ENCODE measurements at places on chromosomes 12 and 14.
A peak's percentile ranks its signal among the peaks of the same experiment; 100 is the strongest.

- no peaks in the 10 kb centered on the region for H3K36me3 ChIP-seq
- H3K4me3 ChIP-seq = no peak overlapping the region
- no peaks in the 10 kb centered on the region for H3K27me3 ChIP-seq
- no peak overlapping the region for H3K27ac ChIP-seq
These were observed 6.7 kb downstream of the FNTB start for GRCh38 chr14:64993266-64993930.

- H3K4me1 ChIP-seq = no peaks in the 10 kb centered on the region
- no peak for DNase-seq
- H3K27me3 ChIP-seq = no peaks in the 10 kb centered on the region
- H3K4me3 ChIP-seq = no peak overlapping the region
These were observed 66.7 kb upstream of the PPP1R12A start for GRCh38 chr12:80001562-80001961.

GRCh38 chr14:74265301-74265965, 26.2 kb downstream of the VSX2 start:
- DNase-seq = no peak
- no peaks in the 10 kb centered on the region for H3K27me3 ChIP-seq
- no peak overlapping the region for H3K4me3 ChIP-seq
- H3K36me3 ChIP-seq = no peaks in the 10 kb centered on the region
- H3K4me1 ChIP-seq = no peaks in the 10 kb centered on the region

- H3K4me3 ChIP-seq = no peak overlapping the region
These were observed 379.0 kb downstream of the NOVA1 start for GRCh38 chr14:26218861-26219260.

GRCh38 chr12:116818948-116819832, 62.1 kb downstream of the HRK start:
- no peaks in the 10 kb centered on the region for H3K36me3 ChIP-seq
- peak; percentile 94 for DNase-seq
- H3K27me3 ChIP-seq = no peaks in the 10 kb centered on the region
- peaks cover 2% of the 10 kb centered on the region for H3K4me1 ChIP-seq
- H3K4me3 ChIP-seq = peak overlapping the region; percentile 82

DNA sequence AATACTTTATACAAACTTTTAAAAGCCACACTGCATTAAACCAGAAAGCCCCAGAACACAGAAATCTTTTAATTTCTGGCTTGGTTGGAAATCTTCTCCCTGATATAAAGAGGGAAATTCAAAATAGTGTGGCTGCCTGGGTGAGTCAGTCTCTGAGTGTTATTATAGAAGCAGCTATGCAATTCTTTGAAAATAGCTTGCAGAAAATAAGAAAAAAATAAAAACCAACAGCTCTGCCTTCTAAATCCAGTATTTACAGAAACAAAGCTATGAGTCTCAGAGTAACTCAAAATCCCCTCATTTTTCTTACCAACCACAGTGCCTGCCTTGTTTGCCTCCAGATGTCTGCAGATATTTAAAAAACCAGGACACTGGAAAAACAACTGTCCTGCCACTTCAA, 68.6 kb upstream of the FERMT2 start:
- H3K27ac ChIP-seq = no peak overlapping the region
- DNase-seq = no peak
- no peaks in the 10 kb centered on the region for H3K36me3 ChIP-seq
- H3K4me1 ChIP-seq = no peaks in the 10 kb centered on the region

GRCh38 chr12:94678849-94679248, 28.5 kb upstream of the TMCC3 start:
- H3K4me3 ChIP-seq = no peak overlapping the region
- no peak for DNase-seq
- no peaks in the 10 kb centered on the region for H3K27me3 ChIP-seq
- H3K27ac ChIP-seq = no peak overlapping the region

GRCh38 chr12:85476756-85477155, 196.7 kb downstream of the ALX1 start:
- DNase-seq = no peak
- no peaks in the 10 kb centered on the region for H3K27me3 ChIP-seq
- no peaks in the 10 kb centered on the region for H3K36me3 ChIP-seq
- no peaks in the 10 kb centered on the region for H3K4me1 ChIP-seq
- H3K4me3 ChIP-seq = no peak overlapping the region

DNA sequence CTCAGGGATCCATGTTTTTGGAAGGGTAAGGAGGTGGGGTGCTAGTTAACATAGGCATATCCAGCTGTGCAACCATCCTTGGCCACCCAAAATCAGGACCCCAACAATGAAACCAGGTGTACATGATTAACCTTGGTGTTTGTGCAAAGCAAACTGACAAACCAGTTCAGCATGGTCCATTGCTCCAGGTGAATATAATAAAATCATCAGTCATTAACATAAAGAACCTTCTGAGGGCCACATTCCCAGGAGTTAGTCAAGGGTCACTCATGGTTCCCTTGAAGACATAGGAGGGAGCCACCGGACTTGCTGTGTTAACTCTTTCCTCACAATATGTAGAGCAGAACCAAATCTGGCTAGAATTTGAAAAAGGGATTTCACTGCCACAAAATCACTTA, 17.8 kb downstream of the SLC38A2 start:
- DNase-seq = no peak
- no peak overlapping the region for H3K4me3 ChIP-seq
- no peaks in the 10 kb centered on the region for H3K27me3 ChIP-seq
- no peak overlapping the region for H3K27ac ChIP-seq
- peaks cover 7% of the 10 kb centered on the region for H3K36me3 ChIP-seq
- H3K4me1 ChIP-seq = no peaks in the 10 kb centered on the region

- no peaks in the 10 kb centered on the region for H3K36me3 ChIP-seq
- DNase-seq = no peak
- H3K4me1 ChIP-seq = no peaks in the 10 kb centered on the region
These were observed 52.3 kb upstream of the BCL11B start for GRCh38 chr14:99324291-99324690.

DNA sequence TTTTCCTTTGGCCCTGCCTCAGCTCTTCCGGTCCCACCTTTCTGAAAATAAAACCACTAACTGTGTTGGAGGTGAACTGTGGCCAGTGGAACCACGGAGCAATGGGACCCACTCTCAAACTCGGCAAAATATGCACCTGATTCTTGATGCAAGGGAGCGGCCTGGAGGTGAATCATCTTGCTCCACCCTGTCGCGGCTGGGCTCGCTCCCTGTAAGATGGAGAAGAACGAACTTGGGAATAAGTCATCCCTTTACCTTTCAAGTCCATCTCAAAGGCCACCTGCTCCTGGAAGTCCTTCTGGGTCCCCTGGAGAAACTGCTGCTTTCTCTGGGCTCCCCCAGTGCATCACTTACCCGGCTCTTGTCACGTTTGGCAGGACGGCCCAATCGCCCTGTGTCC, 309.9 kb downstream of the BCL11B start:
- no peak overlapping the region for H3K4me3 ChIP-seq
- H3K27me3 ChIP-seq = no peaks in the 10 kb centered on the region
- no peak for DNase-seq
- no peaks in the 10 kb centered on the region for H3K36me3 ChIP-seq

GRCh38 chr12:24608637-24609285, 340.1 kb downstream of the BCAT1 start:
- no peaks in the 10 kb centered on the region for H3K4me1 ChIP-seq
- no peak overlapping the region for H3K4me3 ChIP-seq
- no peaks in the 10 kb centered on the region for H3K36me3 ChIP-seq
- H3K27ac ChIP-seq = no peak overlapping the region

DNA sequence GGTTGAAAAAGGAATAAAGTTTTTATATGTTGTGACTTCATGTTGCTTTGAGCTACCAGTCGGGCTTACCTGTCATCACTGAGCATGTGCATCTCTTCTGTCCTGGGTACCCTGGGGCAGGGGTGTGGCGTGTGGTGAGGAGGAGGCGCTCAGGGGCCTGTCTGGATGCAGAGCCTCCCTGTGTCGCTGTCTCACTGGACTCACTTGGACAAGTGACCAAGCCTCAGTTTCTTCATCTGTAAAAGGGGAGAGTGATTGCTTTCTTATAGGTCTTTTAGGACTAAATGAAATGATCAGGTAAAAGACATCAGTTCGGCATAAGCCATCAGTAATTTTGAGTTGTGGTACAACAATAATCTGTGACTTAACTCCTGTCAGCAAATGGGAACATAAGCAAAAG, 22.1 kb downstream of the ATP6V0A2 start:
- no peaks in the 10 kb centered on the region for H3K4me1 ChIP-seq
- no peak overlapping the region for H3K27ac ChIP-seq
- H3K4me3 ChIP-seq = no peak overlapping the region
- H3K36me3 ChIP-seq = peaks cover 12% of the 10 kb centered on the region
- H3K27me3 ChIP-seq = no peaks in the 10 kb centered on the region
- no peak for DNase-seq

GRCh38 chr12:130981074-130981742, 27.5 kb downstream of the ADGRD1 start:
- H3K27me3 ChIP-seq = no peaks in the 10 kb centered on the region
- no peaks in the 10 kb centered on the region for H3K36me3 ChIP-seq
- H3K4me3 ChIP-seq = no peak overlapping the region

GRCh38 chr12:53532524-53533445, 25.5 kb upstream of the NPFF start:
- H3K27ac ChIP-seq = no peak overlapping the region
- no peaks in the 10 kb centered on the region for H3K4me1 ChIP-seq
- H3K36me3 ChIP-seq = peaks cover 15% of the 10 kb centered on the region
- no peaks in the 10 kb centered on the region for H3K27me3 ChIP-seq

DNA sequence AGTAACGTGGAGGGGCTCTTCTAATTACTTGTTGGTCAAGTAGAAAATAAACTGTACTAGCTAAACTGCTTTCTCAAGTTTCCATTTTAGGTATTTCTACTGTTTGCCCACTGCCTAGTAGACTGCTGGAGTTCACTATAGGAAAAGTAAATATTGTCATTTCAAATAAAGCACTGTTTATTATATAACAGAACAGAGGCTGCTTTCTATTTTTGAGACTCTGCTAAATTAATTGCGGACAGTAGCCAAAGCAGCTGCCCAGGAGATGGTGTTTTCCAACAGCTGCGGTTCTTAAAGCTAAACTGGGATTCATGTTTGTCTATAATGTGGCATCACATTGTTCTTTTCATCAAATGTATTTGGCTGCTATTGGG, 15.9 kb upstream of the SIX1 start:
- H3K36me3 ChIP-seq = no peaks in the 10 kb centered on the region
- no peak overlapping the region for H3K27ac ChIP-seq
- H3K27me3 ChIP-seq = no peaks in the 10 kb centered on the region
- no peak for DNase-seq
- H3K4me3 ChIP-seq = no peak overlapping the region
- H3K4me1 ChIP-seq = no peaks in the 10 kb centered on the region

GRCh38 chr14:88454886-88455285, 69.4 kb downstream of the SPATA7 start:
- no peaks in the 10 kb centered on the region for H3K36me3 ChIP-seq
- H3K4me3 ChIP-seq = no peak overlapping the region
- no peak for DNase-seq
- no peaks in the 10 kb centered on the region for H3K4me1 ChIP-seq
- H3K27me3 ChIP-seq = no peaks in the 10 kb centered on the region

DNA sequence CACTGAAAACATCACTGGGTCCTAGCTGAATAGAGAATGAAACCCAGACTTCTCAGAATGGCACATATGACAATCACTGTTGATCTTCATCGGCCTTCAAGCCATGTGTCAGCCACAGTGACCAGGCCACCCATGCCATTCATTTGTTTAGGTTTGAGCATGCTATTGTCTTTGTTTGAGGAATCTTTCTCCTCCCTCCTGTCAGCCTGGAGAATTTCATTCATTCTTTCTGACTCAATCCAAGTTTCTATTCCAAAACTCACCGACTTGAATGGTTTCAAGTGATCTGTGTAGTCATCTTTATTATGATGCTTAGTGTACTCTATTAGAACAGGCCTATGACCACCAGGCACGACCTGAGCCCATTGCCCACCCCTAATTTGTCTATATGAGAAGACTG, 106.3 kb downstream of the ETNK1 start:
- no peaks in the 10 kb centered on the region for H3K27me3 ChIP-seq
- peak; percentile 30 for DNase-seq
- H3K36me3 ChIP-seq = no peaks in the 10 kb centered on the region
- peaks cover 7% of the 10 kb centered on the region for H3K4me1 ChIP-seq
- no peak overlapping the region for H3K4me3 ChIP-seq

DNA sequence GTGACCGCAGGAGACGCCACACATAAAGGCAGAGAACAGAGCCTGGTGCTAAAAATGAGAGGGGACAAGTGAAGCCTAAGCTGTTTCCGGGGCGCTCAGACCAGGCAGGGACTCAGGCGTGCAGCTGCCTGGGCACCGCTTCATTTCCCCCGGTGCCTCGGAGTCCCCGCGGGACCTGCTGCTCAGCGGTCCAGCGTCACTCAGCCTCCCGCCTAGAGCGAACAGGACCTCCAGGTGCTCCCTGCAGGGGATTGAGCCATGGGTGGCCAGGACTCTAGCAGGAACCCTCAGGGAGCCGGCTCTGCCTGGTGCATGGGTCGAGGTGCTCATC, 31.0 kb downstream of the CCDC85C start:
- H3K4me3 ChIP-seq = no peak overlapping the region
- peaks cover 33% of the 10 kb centered on the region for H3K4me1 ChIP-seq
- no peak for DNase-seq
- no peaks in the 10 kb centered on the region for H3K27me3 ChIP-seq
- no peak overlapping the region for H3K27ac ChIP-seq

DNA sequence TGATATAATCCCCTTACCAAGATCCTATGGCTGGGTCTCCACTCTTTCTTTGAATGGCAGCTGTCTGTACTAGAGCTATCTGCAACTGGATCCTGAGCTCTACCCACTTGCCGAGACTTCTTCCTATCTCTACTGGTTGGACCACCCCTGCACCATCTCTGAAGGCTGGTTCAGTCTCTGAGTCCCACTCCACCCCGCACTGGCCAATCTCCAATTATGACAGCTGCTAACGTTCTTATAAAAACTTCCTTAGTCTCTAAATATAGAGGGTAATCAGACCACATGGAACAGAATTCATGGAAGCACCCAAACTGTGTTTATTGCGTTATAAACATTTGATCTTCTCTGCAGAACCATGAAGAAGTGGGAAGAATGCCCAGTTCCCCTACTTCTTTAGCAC, 186.6 kb upstream of the EEA1 start:
- H3K36me3 ChIP-seq = no peaks in the 10 kb centered on the region
- H3K27me3 ChIP-seq = no peaks in the 10 kb centered on the region
- peak; percentile 79 for DNase-seq
- H3K4me3 ChIP-seq = no peak overlapping the region
